ENCODE measurements at places on chromosomes 6 and 20.
A peak's percentile ranks its signal among the peaks of the same experiment; 100 is the strongest.

GRCh38 chr20:61803915-61804751 lies 261.5 kb downstream of the TAF4 start:
- DNase-seq: no peak

GRCh38 chr6:158655569-158656450 lies 6.0 kb downstream of the SYTL3 start:
- DNase-seq: no peak

GRCh38 chr6:69812746-69813427 lies 16.1 kb upstream of the LMBRD1 start:
- DNase-seq: no peak

DNA sequence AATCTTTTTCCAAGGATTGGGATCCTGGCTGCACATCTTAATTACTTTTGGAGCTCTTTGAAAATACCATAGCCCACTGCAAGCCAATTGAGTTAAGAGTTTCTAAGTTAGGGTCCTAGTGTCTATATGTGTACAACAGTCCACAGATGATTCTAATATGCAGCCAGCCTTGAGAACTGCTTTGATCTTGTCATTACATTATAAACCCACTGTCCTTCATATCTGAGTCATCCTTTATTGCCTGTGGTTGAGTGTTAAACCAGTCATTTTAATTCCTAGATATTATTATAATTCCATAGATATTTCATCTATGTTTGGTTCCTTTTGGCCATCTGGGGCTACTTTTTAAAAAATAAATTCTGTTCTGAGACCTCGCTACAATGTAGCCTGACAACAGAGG lies 24.1 kb downstream of the MCM8 start:
- no peak for DNase-seq

DNA sequence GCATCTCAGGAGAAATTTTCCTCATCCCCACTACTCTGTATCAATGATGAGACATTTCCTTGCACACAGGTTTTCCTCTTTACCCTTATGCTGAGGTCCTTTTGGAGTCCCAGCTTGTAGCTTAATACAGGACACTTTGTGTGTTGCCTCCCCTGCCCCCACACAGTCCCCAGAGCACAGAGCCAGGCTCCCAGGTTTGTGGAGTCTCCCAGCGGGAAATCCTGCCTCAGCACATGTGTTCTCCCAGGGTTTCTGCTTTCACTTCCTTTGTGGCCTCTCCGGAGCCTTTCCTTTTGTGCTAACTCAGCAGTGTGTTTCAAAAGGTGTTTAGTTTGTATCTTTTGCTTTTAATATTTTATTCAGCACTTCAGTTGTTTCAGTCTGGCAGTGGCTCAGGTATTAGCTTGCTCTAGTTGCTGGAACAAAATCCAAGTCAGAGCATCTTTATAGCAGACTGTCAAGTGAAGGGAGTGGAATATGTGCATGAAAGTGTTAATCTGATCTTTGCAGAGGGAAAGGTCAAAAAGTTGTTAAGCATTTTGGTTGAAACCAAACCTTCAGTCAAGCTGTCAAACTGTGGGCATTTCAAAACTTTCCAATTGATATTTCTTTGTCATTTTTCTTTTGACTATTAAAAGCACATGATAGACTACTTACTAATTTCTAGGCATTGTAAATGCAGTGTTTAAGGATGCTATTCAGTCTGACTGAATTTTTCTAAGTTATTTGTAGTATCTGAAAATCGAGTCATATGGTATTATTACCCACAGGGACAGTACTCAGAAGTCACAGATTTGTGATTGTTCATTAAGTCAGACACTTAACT lies 8.6 kb downstream of the SNX9 start:
- no peak for DNase-seq

- no peak for DNase-seq
Measured at GRCh38 chr6:143750877-143751276, 73.1 kb downstream of the PHACTR2 start.

DNA sequence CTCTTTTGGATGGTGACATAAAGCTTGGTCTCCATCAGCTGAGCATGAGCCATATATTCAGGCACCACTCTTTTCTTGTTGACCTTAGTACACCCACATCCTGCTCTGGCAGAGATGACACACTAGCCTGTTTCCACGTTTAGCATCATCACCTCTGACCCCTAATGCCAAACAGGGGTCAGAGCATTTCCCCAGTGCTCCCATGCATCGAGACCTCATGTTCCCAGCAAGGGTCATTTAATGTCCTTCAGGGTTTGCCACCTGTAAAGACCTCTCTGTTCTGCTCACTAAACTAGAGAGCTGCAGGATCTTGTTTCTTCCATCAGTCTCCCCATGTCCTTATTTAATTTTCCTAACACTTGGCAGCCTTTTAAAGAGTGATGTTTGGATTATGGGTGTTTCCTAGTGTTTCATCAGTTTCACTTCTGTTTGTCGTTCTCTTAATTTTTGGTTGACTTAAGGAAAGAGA lies 97.5 kb downstream of the AIG1 start:
- DNase-seq: no peak

DNA sequence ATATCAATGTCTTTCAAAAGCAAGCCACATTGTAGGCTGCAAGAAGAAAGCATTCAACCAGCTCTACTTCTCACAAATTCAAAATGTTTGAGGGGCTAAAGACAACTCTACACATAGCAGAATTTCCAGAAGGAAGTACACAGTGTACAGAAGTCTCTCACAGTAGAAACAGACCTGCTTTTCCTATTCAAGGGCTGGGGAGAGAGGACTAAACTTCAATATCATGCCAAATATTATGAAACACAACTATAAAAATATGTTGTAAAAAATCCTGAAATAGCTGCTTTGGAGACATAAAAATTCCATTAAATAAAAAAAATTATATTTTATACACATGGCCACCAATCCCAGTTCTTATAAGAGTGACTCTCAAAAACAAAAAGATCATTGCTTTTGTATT lies 70.8 kb upstream of the IPCEF1 start:
- DNase-seq: no peak

DNA sequence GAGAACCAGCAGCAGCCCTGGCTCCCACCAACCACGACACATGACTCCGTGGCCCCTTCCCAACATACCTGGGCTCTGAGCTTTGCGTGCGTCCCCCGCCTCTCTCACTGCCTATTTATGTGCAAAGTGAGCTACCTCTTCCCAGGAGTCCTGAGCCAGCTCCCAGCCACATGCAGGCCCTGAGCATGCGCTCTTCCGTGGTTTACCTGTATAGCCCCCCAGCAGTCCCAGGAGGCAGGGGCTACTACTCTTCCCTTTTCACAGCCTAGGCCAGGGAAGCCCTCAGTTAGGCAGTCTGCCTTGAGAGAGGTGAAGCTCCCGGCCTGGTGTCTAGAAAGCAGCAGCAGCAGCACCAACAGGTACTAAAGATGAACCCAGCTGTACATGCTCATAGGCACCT lies 114.8 kb upstream of the CDYL start:
- DNase-seq: no peak

- DNase-seq: no peak
Measured at GRCh38 chr6:150119173-150119572, 23.7 kb upstream of the PPP1R14C start.

GRCh38 chr6:112575309-112575834 lies 228.2 kb downstream of the RFPL4B start:
- DNase-seq: no peak

- no peak for DNase-seq
Measured at GRCh38 chr6:108671790-108672189, 111.1 kb downstream of the FOXO3 start.

DNA sequence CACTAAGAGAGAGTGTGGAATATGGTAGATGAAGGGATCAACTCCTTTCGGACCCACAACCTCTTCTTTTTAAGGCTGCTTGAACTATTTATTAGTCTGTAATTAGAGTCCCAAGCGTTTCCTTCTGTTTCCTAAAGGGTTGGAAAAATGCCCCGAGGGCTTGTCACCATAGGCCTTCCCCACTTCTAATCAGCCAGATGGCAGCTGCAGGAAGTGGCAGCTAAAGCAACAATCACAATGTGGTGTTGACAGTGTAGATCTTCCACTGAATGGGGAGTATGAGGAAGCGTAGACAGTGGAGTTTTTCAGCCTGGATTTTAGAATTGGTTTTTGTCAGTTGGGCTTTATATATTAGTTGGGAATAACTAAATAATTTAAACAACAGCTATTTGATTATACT lies 40.6 kb downstream of the SLC35D3 start:
- peak; percentile 90 for DNase-seq

GRCh38 chr20:1263853-1264252 lies 2.2 kb upstream of the SNPH start:
- no peak for DNase-seq

GRCh38 chr6:31737991-31738979 lies 1.5 kb upstream of the MSH5 start:
- peak; percentile 76 for DNase-seq

DNA sequence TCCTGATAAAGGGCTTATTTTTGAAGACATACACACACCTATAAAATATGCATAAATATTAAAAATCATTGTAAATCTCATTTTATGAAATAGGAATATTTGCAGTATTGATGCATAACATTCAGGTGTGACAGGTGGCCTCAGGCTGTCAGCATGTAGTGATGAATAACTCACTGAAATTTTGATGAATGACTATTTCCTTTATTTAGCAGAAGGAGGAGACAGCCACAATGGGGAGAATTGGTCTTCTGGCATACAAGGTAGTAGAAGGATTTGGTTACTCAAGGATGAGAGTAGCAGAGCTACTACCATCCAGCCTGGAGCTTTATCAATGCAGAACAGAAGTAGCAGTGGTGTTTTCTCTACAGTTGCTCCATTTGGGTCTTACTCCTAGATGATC lies 47.2 kb downstream of the RGS17 start:
- DNase-seq: no peak

- DNase-seq: no peak
Measured at GRCh38 chr6:49775043-49775442, 12.0 kb downstream of the PGK2 start.

DNA sequence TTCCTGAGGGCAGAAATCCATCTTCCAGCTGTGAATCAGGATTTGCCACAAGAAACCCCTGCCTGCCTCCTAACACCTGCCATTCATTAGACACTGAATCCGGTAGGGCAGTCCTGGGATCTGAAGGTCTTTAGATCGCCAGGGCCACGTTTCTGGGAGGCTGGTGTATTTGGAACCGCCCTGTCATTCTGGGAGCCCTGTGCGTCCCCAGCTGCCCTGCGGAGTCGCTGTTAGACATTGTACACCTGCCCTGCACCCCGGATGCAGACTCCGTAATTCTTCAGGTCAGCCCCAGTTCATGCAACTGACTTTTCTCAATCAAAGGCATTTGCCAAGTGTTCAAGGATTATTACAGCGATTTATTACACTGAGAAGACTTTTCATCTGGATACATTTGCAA lies 193.2 kb downstream of the TBC1D7 start:
- DNase-seq: no peak

- no peak for DNase-seq
Measured at GRCh38 chr20:43323592-43323991, 133.9 kb upstream of the PTPRT start.

DNA sequence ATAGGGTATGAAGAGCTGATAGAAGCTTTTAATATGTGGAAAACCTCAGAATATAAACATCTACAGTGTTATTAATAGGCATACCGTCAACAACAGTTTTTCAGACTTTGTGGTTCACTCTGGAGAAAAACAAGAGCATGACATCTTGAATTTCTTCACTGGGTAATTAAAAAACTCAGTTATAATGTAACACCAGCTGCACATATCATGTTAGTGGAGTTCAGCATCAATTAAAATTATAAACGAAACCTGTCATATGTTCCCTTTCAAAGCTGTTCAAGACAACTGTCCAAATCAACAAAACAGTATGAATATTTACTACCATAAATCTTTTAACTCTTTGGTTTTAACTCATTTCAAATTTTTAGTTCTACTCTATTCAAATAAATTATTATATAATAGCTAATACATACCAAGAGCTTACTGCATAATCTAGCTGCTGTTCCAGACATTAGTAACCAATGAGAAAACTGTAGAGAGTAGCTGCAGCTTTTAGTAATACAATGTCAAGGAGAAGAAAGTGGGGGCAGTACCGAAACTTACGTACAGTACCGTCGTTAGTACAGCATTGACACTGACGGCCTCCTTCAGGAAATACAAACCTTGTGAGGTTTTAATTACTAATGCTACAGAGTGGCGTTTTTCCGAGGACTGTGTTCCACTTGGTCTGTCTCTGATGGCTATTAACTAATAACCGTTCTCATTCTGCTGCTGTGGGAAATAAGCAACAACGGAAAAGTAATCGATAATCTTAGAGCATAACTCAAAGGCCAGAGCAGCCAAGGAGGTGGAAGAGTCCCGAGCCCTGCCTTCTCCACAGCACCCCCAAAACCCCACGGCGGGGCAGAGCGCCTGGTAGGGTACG lies 532 bp upstream of the PM20D2 start:
- no peak for DNase-seq

- DNase-seq: no peak
Measured at GRCh38 chr6:2582268-2582667, 168.5 kb downstream of the MYLK4 start.

DNA sequence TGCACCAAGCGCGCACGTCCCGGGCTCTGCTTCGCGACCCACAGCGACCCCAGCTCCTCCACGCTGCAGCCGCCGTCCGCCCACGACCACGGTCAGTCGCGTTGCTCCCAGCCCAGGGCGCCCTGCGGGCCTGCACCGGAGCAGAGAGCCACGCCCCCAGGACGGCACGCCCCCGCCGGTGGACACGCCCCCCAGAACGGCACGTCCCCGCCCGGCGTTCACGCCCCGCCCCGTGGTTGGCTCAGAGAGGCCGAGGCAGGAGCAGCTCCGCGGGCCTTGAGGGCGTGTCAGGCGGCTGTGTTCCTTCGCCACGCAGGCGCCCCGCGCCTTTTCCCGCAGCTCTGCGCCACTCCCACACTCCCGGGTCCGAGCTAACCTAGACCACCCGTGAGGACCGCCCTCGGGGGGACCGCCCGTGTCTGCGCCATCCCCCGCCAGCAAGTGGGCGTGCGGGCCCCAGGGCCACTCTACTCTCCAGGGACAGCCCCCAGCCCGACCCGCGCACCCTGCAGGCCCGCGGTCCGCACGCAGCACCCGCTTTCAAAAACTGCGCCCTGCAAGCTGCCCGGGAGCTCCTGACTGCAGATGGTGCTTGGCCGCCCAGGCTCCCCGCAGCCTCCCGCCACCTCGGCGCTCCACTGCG lies at the start of gene RNASET2:
Gene RNASET2 (minus strand): TSS at position 107 of the 643 bp plus-strand sequence. CDS start 368 bp downstream, outside the sequence.
- no peak for DNase-seq

GRCh38 chr6:130681028-130681427 lies 146.2 kb upstream of the SMLR1 start:
- no peak for DNase-seq

DNA sequence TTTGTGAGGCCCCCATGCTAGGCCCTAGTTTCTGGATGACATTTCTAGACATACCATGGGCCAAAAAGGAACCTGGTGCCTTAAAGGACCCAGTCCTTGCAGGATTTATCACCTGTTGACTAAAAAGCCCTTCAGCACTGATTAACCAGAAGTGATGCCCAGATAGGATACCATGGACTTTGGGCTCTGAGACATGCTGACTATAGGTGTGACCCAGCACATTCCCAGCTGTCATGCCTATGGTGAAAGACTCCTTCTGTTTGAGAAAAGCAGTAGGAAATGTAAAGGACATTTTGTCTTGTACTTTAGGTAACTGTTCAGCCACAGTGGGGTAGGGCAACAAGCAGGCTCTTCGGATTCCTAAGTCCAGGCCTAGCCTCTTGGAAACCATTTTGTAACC lies 724.2 kb downstream of the CD109 start:
- no peak for DNase-seq

GRCh38 chr6:36729161-36729524 lies 31.5 kb downstream of the RAB44 start:
- DNase-seq: no peak
